Stimulated activated naive CD4-positive, alpha-beta T cell treated with Interleukin-2 at 50 U/mL for 16 hours (primary cell): ENCODE measurements at places on chromosomes 7 and 10.
A peak's percentile ranks its signal among the peaks of the same experiment; 100 is the strongest.

- no peak for DNase-seq
Observed at GRCh38 chr10:79184145-79184625, 115.4 kb downstream of the ZMIZ1 start.

GRCh38 chr10:132685921-132686680, 99.8 kb downstream of the NKX6-2 start:
- DNase-seq, result no peak

DNA sequence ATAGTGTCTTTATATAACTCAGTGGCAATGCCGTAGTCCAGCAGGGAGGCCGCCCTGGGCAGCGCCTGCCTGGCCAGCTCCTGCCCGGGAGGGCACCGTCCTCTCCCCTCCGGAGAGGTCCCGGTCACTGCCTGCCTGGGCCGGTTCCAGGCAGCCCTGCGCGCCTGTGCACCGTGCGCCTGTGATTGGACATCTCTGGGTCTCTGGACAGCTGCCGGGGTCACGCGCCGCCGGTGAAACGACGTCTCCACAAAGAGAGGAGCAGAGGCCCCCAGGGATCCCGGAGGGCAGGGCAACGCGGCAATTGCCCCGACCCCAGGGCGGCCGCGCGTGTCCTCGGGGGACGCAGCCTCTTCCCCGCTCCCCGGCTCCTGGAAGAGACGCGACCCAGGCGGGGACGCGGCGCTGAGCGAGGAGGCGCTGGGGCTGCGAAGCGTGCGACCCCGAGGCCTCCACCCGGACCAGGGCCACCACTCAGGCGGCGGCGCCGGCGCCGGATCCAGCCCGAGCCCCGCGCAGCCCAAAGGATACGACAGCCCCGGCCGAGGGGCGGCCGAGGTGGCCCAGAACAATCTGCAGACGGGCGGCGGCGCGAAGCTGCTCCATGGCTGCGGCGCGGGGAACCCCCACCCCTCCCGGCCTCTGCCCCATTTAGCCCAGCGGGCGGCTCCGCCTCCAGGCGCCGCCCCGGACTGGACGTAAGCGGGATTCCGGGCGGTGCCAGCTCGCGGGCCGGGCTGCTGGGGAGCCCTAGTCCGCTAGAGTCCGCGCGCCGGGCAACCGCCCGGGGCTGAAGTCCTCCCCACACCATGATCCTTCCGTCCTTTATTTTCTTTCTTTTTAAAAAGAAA, at the start of gene PHYH:
PHYH (minus strand) TSS at position 628 of the 851 bp plus-strand sequence; CDS start at position 606, 22 bp downstream.
- peak; percentile 78 for DNase-seq

DNA sequence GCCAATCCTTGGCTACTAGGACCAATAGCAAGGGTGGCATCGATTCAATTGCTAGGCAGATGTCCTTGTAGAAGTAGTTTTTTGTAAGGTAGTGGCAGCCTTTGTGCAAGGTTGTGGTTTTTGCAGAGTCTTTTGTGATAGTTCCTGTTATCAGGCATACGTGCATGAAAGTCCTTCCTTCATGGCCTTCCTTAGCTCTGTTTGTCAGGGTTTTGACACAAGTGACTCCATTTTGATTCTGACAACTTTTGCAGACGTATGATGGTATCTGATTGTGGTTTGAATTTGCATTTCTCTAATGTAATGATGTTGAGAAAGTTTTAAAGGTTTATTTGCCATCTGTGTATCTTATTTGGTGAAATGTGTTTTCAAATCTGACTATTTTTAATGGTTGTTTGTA, 71.8 kb upstream of the SYPL1 start:
- no peak for DNase-seq

- no peak for DNase-seq
Observed at GRCh38 chr7:87413029-87413428, 62.5 kb downstream of the ABCB4 start.

GRCh38 chr10:78763234-78763633, 305.5 kb upstream of the ZMIZ1 start:
- no peak for DNase-seq

GRCh38 chr10:33215154-33215553, 119.3 kb downstream of the NRP1 start:
- DNase-seq, result no peak

DNA sequence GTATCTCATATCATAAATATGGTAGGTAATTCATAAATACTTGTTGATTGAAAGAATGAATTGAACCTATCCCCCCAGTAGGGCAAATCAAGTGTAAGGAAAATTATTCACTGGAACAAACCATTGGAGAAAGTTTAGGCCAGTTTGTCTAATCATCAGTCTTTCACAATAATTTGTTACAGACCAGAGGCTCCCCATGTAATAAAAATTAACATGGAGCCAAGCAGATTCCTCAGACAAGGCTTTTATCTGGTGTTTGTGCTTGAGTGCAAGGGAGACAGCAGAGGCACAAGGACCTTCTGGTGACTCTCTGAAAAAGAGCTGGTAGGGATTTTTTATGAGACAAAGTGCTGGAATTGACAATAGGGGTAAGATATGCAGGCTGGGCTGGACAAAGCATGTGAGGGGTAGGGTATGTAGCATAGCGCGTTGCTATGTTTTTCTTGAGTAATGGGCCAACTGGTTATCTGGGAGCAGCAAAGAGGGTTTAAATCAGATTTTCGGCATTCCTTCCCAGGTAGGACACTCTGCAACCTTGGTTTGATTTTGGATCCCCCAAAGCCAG, 7.8 kb upstream of the PANK1 start:
- DNase-seq, result no peak

DNA sequence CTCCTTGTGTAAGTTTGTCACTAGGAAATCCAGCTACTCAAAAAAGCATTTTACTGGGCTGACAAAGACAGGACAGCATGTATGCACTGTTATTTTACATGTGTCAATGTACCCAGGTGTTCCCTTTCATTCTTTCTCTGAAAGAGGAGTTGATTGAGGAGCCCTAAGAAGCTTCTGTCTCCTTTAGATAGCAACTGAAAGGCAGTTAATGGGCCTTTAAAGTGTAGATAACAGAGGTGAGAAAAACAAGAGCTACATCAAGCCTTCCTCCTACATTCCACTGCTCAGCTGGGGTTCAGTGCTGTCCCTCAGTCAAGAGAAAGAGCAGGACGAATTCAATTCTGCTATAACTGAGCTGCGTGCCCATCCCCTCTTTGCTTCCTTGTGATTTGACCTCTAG, 12.8 kb upstream of the WIPF3 start:
- no peak for DNase-seq

GRCh38 chr10:43692051-43692825, 43.6 kb upstream of the ZNF32 start:
- DNase-seq, result no peak

GRCh38 chr7:132944774-132945173, 137.1 kb downstream of the CHCHD3 start:
- DNase-seq, result no peak

GRCh38 chr7:124792002-124792401, 26.4 kb upstream of the GPR37 start:
- no peak for DNase-seq

DNA sequence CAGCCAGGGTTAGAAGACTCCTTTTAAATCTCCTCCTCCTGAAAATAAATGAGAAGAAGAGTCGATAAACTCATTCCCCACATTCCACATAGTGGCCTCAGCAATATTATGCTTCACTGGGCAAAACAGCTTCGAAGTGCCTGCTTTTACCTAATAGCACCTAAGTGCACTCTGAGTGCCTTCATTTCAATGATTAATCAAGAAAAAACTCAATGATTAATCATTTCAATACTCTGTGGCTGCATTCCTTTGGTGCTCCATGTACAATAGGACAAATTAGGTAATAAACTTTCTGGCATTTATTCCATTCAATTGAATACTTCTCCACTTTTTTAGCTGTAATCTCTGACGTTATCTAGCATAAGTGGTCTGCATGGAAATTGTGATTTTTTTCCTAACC, 174.6 kb downstream of the CCDC71L start:
- DNase-seq, result no peak

DNA sequence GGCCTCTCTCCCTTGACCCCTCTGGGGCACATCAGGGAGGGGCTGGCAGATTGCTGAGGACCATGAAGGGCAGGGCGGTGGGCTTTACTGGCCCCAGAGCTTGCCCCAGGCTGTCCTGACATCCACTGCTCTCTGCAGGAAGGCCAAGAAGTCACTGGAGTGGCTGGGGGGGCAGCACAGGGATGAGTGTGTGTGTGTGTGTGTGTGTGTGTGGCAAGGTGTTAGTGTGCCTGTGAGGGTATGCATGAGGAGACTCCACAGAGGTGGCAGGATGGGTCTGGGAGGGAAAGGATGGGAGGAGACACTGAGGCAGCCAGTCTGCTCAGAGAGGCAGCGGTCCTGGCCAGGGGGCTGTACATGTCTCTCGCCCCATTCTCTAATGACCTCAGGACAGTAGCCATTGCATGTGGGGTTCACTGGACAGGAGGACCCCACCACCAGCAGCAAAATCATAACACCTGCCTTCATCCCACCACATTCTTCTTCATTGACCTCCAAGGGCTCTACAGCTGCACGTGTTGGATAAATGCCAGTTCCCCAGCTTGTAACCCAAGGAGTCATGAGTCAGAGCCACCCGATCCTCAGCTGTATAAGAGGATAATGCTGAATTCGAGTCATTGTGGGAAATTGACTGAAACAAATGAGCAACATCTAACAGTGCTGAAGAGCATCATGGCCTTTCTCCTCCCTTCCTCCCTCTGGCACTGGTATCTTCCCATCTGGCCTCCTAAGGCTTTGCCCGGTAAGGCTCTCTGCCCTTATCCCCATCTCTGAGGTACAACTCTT, 720.5 kb downstream of the GRID1 start:
- DNase-seq, result no peak

DNA sequence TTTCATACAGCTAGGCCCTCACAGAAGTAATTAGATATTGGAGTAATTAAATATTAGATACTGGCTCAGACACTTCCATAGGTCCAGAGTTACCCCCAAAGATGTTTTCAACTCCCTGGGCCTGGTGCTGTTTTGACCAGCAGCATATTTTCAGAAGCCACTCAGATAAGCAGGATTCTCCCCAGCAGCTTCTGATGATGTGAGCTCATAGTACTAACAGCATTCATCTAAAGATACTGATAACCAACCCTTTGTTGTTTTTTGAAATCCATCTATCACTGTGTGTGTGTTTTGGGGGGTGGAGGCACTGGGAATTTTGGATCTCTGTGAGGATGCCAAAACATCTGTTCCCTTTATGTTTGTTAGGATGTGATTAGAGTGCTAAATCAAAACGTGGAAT, 52.7 kb downstream of the VPS50 start:
- no peak for DNase-seq

GRCh38 chr10:6136215-6137201, 47.7 kb downstream of the RBM17 start:
- peak; percentile 69 for DNase-seq

- DNase-seq, result no peak
Observed at GRCh38 chr7:87589631-87590030, 11.1 kb downstream of the ABCB1 start.

DNA sequence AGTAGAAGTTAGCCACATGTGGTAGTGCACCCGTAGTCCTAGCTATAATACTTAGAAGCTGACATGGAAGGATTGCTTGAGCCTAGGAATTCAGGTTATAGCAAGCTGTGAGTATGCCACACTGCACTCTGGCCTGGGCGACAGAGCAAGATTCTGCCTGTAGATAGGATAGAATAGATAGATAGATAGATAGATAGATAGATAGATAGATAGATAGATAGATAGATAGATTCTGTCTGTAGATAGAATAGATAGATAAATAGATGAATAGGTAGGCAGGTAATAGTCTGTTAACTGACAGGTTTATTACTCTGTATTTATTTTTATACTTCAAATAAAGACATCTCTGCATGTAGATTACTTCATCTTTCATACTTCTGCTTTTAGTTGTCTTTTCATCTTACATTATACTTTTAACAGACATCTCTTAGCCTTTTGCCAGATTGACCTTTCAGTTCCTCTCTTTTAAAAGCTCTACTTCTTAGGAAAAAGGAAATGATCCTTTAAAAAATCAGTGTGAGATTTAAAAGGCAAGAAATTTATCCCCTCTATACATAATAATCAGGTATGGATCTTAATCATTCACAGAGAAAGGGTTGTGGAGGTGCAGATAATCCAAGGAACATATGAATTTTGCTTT, 31.8 kb downstream of the CCAR1 start:
- no peak for DNase-seq

GRCh38 chr7:142762104-142762503, 8.7 kb upstream of the PRSS2 start:
- no peak for DNase-seq

DNA sequence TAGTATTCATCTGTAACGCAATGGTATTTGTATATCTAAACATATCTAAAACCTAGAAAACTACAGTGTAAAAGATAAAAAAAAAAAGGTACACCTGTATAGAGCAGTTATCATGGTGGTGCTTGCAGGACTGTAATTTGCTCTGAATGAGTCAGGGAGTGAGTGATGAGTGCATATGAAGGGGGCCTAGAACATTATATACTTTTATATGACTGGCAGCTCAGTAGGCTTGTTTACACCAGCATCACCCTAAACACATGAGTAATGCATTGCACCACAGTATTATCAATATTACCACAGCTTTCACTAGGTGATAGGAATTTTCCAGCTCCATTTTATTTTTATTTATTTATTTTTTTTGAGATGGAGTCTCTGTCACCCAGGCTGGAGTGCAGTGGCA, 40.8 kb downstream of the TRIM24 start:
- DNase-seq, result no peak

DNA sequence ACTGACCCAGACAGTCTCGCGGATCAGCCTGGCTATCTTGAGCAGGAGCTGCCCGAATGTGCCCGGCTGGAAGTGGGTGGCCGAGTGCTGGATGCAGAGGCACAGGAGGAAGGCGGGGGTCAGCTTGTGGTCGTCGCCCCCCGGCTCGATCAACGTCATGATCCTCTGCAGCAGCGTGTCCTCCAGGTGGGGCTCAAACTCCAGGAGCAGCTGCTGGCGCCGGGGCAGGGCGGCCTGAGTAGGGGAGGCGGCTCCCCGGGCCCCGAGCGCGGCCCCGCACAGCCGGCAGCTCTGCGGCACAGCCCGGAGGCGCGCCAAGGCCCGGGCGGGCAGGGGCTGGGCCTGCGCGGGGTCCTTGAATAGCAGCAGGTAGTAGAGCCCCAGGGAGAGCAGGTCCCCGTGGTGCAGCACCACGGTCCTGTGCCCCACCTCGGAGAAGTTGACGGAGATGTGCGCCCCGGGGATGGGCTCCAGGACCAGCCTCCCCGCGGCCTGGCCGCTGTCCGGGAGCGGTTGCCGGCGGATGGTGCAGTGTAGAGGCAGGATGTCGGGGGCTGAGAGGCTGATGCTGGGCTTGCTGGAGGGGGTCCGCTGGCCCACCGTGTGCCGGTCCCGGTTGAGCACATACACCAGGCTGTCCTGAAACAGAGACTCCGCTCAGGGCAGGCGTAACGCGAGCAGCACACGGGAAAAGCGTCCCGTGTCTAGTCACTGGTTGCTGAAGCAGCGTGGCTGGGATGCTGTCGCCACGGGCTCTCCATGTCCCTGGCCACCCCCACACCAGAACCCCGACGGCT, 27.0 kb downstream of the PAPOLB start:
- DNase-seq, result no peak

- DNase-seq, result no peak
Observed at GRCh38 chr7:68484731-68485130, 1113.5 kb upstream of the AUTS2 start.

- no peak for DNase-seq
Observed at GRCh38 chr10:69864321-69864720, 62.6 kb downstream of the COL13A1 start.
